ENCODE measurements at places on chromosomes 11 and 22.

DNA sequence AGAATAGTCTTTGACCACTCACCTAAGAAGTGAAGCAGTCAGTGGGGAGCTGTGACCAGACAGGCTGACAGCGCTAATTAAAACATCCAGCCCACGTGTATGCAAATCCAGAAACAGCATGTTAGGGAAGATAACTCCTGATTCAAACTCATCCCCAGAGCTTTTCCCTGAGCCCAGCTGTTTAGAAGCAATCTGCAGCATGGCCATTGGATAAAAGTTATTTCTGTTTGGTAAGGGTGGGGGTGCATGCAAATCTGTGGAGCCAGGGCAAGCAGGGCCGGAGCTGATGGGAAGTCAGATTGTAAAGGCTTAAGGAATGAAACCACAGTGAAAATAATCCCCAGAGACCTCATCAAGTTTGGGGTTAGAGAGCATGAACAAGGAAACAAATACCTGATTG, 247.9 kb upstream of the KIRREL3 start:
- no peak for DNase-seq

DNA sequence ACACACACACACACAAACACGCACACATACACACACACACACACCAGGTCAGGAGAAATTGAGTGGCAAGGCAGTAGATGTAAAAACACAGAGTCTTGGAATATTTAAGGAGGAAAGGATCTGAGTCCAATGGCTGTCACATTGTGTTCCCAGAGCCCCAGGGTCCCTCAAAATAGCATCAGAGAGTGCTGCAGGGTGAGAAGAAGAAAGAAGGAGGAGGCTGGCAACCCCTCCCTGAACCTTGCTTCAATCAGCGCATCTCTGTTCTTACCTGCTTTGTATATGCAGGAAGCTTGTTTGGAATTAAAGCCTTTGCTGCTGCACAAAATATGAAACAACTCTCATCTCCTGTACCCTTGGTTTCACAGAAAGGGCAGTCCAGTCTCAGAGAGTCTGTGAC, 406.5 kb downstream of the MIAT start:
- DNase-seq: no peak

DNA sequence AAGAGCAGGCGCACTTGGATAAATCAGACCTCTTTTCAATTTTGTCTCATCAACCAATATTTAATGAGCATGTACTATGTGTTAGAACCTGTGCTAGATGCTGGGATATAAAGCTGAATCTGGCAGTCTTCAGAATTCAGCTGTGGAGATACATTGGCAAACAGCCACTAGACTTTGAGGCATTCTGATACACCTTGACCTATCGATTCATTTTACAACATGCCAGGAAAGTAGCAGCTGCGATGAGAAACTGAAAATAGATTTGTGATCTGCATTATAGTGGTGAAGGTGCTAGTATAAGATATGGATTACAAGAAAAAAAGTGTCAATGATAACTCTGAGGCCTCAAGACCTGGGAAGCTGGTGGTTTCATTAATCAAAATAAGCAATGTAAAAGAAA, 1338.1 kb upstream of the TENM4 start:
- no peak for DNase-seq

DNA sequence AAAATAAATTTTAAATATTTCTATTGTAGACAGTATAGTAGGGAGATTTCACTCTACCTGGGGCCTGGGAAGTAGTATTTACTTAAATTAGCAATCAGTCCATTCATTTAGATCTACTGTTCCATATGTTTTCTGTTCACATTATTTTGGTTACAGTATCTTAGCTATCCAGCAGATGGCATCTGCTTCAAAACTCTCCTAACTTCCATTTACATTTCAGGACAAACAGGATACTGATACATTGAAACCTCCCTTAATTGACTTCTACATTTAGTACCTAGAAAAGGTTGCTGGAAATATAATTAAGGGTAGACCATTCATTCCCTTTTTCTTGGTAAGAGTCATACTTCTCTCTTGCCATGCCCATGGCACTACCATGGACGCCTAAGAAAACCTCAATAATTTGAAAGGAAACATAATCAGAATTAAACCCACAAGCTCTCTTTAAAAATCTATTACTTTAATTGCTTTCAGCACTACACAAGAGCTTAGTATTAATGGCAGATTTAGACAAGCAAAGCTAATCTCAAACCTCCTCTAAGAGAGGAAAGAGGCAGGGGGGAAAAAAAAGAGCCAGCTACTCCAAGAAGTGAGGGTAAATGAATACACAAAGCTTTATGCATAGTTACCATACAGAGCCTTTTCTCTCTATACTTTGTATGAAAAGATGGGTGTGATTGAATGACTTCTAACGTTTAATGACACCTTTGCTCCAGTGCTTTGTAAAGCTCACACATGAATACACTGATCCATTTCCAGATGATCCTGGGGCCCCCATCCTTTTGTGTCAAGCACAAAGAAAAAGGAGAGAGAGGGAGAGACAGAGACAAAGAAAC, 131.2 kb upstream of the MTMR2 start:
- peak; percentile 49 for DNase-seq

DNA sequence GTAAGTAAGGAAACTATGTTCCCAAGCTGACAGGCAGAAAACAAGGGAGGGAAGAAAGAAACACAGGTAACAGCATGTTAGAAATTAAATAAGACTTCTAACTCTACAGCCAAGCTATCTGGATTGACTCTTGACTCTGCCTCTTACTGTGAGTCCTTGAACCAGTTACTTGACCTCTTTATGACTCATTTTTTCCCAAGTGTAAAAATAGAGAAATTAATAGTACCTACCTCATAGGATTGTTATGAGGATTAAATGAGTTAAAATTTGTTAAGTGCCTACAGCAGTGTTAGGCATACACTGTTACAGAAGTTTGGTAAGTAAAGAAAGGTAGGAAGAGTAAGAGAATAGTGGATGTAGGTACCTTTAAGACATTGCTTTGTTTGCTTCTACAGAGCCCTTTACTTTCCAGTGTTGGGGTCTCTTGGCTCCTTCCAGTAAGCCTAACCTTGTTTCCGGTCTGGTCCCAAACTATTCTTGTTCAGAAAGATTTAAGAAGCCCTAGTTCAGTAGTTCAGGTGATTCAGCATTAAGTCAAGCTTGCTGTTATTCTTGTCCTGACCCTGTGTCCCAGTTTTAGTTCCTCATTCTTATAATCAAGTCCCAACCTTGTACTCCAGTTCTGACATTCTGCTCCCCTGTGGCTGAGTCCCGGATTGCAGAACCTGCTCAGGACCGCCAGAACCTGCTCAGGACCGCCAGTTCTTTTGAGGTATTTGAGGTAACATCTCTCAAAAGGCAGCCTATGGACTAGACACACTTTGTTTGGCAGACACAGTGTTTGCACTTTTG, 963.4 kb upstream of the CCDC90B start:
- DNase-seq: no peak

- DNase-seq: no peak
Observed at GRCh38 chr22:19681863-19682245, 32.4 kb upstream of the SEPTIN5 start.

DNA sequence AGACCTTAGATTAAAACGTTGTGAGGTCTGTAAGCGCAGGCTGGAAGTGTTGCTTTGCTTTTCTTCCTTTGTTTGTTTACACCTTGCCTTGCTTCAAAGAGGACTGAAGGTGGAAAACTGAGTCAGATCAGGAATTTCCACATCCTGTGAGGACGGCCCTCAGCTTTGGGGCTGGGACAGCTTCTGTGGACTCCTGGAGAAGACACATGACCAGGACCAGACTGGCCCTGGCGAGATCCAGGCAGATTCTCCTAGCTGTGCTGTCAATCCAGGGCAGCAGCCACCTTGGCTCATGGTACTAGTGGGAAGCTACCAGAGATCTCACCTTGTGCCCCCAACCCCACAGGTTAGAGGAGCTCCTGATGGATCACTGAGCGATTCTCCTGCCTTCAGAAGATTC, 1461.9 kb downstream of the TBC1D22A start:
- no peak for DNase-seq

DNA sequence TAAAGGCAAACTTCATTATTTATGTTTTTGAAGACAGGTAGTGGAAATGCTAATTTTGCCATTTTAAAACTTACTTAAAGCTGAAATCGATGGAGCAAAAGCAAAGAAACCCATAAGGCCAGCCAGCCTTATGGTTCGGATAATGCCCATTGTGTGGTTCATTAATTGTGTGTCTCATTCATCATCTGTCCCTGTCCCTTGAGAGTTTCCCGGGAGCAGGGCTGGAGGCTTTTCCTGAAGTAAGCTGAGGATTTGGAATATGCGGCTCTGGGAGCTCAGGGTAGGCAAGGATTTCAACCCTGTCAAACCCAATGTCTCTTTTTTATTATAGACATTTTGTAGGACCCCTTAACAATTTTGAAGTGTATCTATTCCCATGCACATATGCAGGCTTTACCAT, 790.0 kb upstream of the KIRREL3 start:
- DNase-seq: no peak

Data from hematopoietic multipotent progenitor cell (in vitro differentiated cells).